ENCODE measurements at places on chromosomes 16 and 17. TPM values are rescaled to one million over a fixed set of nuclear protein-coding genes. Genes with fewer than 3 reads are reported as not detected.
A peak's percentile ranks its signal among the peaks of the same experiment; 100 is the strongest.

- no peak for DNase-seq
Observed at GRCh38 chr17:54770836-54771235, 129.8 kb upstream of the TOM1L1 start.

Gene ANKRD40CL
- not detected for total RNA-seq

DNA sequence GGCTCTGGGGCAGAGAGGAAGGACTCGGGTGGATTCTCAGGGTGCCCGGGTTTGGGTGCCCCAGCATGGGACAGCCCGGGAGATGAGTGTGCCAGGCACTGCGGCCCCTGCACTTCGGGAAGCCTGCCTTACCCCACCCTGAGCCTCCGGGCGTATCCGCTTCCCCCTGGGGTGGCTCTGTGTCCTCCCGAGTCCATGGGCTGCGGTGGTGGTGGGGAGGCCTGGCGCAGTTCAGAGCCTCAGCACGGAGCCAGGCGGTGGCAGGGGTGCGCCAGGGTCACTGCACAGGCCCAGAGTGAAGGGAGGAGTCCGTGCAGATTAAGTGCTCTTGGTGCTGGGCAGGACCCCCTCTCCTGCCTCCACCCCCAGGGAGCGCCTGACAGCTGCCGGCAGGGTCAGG, 20.7 kb downstream of the MYBBP1A start:
- DNase-seq: no peak

DNA sequence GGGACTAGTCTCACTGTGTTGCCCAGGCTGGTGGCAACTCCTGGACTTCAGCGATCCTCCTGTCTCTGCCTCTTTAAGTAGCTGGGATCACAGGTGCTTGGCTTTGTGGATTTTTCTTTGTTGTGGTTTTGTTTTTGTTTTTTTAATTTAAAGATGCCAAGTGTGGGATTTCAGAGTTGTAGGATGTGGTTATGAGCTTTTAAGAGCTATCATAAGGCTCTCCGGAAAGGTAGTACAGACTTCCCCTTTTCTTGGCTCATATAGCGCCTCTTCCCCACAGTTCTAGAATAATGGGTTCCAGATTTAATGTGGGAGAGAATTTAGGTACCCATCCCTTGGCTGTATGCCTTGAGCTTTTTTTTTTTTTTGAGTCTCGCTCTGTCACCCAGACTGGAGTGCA, 17.1 kb downstream of the AKAP1 start:
- no peak for DNase-seq

DNA sequence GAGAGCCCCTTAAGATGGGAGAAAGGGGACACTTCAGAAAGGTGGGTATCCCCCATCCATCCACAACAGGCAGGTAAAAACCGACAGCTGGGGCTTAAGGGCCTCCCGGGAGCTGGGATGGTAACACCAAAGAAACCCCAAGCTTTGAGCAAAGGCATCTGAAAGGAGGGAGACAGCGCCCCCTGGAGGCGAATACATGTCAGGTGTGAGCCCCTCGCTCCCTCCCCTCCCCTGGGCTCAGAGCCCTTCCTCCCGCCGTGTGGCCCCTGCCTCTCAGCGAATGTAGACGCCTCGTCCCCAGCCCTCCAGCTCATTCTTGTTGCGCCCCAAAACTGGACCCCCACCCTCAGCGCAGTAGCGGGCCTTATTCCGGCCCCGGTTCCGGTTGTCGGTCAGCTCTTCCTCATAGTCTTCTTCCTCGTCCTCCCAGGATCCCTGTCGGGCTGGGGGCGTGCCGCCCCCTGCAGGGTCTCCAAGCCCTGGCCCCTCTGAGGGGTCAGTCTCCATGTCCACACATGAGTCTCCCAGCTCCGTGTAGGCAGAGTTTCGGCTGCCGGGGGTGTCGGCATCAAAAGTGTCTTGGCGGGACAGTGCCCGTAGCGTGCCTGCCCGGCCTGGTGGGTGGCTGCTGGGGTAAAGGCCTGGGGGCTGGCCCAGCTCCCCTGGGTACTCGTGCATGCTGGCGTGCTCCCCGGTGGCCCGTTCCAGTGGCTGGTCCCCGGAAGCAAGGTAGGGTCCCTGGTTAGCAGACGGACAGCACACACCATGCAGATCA, 9.1 kb upstream of the ARL5C start:
- DNase-seq: peak; percentile 19

GRCh38 chr17:74448756-74449155, 16.9 kb downstream of the GPRC5C start:
- DNase-seq: no peak

- DNase-seq: no peak
Observed at GRCh38 chr17:57422574-57423164, 166.3 kb downstream of the MSI2 start.
